Adrenal gland (tissue), 19 donors: ENCODE measurements at places on chromosomes 11 and 22. TPM values are rescaled to one million over a fixed set of nuclear protein-coding genes. Genes with fewer than 3 reads are reported as not detected.
A peak's percentile ranks its signal among the peaks of the same experiment; 100 is the strongest.

Gene P2RX6
- 2.2 TPM for polyA plus RNA-seq

Gene MS4A12
- not detected for polyA plus RNA-seq

DNA sequence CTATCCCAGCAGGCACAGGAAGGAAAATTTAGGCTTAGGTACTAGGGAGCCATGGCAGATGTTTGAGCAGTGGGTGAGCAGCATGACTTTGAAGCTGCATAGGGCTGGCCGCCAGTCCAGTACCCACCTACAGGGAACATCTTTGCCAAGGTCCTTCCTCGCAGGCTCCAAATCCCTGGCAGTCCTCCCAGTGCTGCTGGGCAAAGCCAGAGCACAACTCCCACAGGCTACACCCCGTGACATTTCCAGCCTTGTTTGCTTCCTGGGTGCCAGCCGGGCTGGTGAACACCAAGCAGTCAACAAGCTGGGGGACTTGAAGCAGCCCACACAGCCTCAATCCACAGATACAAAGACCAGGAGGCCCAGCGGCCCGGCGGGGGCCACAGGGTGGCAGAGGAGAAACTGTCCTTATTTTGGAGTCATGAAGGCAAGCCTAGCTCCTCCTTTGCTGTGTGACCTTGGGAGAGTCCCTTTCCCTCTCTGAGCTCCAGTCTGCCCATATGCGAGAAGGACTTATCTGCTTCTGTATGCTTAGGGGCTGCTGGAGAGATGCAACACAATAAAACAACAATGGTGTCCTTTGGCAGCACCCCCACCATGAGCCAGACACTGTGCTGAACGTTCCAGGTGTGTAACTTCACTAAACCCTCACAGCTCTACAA, 28.0 kb downstream of the TPST2 start:
- DNase-seq, result peak; percentile 90
- peaks cover 34% of the 10 kb centered on the region for H3K4me1 ChIP-seq
- H3K36me3 ChIP-seq, result no peaks in the 10 kb centered on the region
- no peak overlapping the region for H3K27ac ChIP-seq
- no peaks in the 10 kb centered on the region for H3K27me3 ChIP-seq

DNA sequence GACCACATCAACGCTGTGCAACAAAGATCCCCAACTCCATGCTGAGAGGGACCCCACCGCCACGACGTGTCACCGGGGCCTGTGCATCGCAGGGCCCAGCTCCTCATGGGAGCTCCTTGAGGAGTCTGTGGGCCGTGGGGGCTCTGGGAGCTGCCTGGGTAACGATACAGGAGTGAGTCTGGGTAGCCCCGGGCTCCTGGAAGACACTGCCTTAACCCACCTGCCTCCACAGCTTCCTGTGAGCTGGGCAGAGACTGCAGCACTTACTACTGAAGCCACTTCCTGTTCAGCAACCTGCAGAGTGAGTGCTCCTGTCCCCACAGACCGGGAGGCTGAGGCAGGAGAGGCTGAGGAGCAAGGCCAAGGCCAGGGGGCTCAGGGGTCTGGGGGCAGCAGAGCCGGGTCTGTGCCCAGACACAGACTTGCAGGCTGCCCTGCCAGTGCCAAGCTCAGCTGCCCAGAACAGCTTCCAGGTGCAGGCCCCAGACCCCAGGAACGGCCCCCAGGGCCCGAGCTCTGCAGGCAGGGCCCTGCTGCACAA, 226.7 kb downstream of the BRD1 start:
- no peaks in the 10 kb centered on the region for H3K27me3 ChIP-seq
- no peaks in the 10 kb centered on the region for H3K4me1 ChIP-seq
- H3K27ac ChIP-seq, result no peak overlapping the region
- DNase-seq, result no peak
- no peak overlapping the region for H3K4me3 ChIP-seq

DNA sequence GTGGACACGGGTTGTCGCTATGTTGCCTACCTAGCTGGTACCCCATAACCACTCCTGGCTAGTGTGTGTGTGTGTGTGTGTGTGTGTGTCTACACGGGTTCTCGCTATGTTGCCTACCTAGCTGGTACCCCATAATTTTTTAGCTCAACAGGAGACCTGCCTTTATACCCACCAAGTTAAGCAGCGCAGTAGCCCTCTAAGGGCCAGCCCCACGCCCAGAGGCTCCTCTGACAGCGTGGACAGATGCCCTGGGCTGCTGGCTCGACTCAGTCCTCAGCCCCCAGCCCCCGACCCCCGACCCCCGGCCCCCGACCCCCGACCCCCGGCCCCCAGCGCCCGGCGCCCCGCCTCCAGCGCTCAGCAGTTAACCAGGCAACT, 351 bp upstream of the AKIP1 start:
- H3K4me1 ChIP-seq, result peaks cover 31% of the 10 kb centered on the region
- peaks cover 5% of the 10 kb centered on the region for H3K36me3 ChIP-seq
- no peak for DNase-seq

DNA sequence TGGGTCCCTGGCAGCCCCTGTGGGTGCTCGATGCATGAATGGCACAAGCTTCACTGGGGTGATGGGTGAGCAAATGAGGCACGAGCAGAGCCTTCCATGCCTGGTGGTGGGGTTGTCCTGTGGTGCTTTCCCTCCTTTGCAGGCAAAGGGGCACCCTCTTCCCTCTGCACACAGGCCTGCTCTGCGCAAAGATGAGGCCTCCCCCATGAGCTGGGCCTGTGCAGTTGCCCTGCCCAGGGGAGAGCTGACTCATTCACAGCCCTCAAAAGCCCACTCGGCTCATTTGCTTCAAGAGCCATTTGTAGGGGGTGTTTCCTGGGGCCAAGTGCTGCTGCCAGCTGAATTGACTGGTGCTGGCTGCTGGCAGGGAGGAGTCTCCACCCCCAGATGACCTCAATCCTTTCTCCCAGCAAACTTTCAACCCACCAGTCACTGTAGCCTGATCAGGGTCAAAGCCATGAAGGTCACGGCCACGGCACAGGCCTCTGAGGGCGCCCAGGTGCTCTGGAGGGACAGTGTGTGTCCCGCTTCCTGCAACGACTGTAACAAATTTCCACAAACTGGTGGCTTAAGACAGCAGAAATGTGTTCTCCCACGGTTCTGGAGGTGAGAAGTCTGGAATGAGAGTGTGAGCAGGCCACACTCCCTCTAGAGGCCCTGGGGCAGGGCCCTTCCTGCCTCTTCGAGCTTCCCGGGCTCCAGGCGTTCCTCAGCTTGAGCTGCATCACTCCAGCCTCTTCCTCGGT, 48.8 kb upstream of the ANO1 start:
- DNase-seq, result no peak
- no peak overlapping the region for H3K27ac ChIP-seq
- H3K27me3 ChIP-seq, result no peaks in the 10 kb centered on the region
- no peaks in the 10 kb centered on the region for H3K36me3 ChIP-seq
- no peak overlapping the region for H3K4me3 ChIP-seq

Gene CHST1
- polyA plus RNA-seq, result 12.1 TPM

Gene KCNJ1
- 0.17 TPM for polyA plus RNA-seq

Gene ALDH3B2
- polyA plus RNA-seq, result not detected

GRCh38 chr11:18171377-18172000, 1.1 kb upstream of the MRGPRX4 start:
- DNase-seq, result peak; percentile 61
- no peak overlapping the region for H3K4me3 ChIP-seq
- no peaks in the 10 kb centered on the region for H3K4me1 ChIP-seq
- H3K27ac ChIP-seq, result no peak overlapping the region
- peaks cover 10% of the 10 kb centered on the region for H3K27me3 ChIP-seq

DNA sequence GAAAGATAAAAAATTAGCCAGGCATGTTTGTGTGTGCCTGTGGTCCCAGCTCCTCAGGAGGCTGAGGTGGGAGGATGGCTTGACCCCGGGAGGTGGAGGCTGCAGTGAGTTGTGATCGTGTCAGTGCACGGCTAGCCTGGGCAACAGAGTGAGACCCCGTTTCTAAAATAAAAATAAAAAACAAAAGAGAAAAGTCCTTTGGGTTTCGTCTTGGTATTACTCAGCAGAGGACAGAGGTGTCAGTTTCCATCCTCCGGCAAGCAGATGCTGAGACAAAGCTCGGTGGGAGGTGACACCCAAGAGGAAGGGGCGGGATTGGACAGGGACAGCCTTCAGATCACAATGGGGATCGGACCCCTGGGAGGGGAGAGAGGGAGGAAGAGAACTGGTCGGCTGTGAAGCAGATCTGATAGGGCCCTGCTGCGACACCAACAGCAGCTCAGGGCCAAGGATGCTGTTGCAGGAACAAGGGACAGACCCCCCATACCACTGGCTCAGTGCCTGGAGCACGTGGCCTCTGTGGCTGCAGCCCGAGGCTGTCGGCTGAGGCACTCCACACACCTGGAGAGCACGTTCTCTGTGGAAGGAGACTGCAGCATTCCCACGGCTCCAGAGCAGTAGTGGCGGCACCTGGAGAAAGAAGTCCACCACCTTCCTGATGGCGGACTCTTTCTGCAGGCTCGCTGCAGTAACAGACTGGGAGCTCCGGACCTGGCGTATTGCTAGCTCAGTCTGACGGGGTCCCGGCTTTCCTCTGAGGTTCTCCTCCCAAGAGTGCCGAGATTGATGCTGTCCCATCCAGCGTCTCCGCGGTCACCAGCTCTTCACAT, 5.2 kb upstream of the BID start:
- no peak overlapping the region for H3K4me3 ChIP-seq
- H3K27ac ChIP-seq, result no peak overlapping the region
- H3K4me1 ChIP-seq, result peaks cover 3% of the 10 kb centered on the region
- no peak for DNase-seq
- no peaks in the 10 kb centered on the region for H3K27me3 ChIP-seq

GRCh38 chr11:109735128-109735527, 313.1 kb downstream of the C11orf87 start:
- no peak overlapping the region for H3K4me3 ChIP-seq
- no peaks in the 10 kb centered on the region for H3K36me3 ChIP-seq
- DNase-seq, result no peak
- no peaks in the 10 kb centered on the region for H3K27me3 ChIP-seq
- no peaks in the 10 kb centered on the region for H3K4me1 ChIP-seq
- H3K27ac ChIP-seq, result no peak overlapping the region
